ENCODE measurements at places on chromosomes 2 and 18. TPM values are rescaled to one million over a fixed set of nuclear protein-coding genes. Genes with fewer than 3 reads are reported as not detected.

The DAW1 gene
- total RNA-seq, result 6.5 TPM

The BUB1 gene
- total RNA-seq, result 59.0 TPM

The CFC1 gene
- total RNA-seq, result not detected

The LYPD6B gene
- not detected for total RNA-seq

The SPDYA gene
- total RNA-seq, result 0.17 TPM

The EMILIN2 gene
- 15.3 TPM for total RNA-seq

The TMEM247 gene
- not detected for total RNA-seq

Measured in bronchus fibroblast of lung (primary cell).